ENCODE measurements at places on chromosomes 3 and 15.

- no peak for DNase-seq
Measured at GRCh38 chr15:93613386-93613785, 524.4 kb upstream of the RGMA start.

- no peak for DNase-seq
Measured at GRCh38 chr3:9158865-9159630, 90.4 kb downstream of the SRGAP3 start.

DNA sequence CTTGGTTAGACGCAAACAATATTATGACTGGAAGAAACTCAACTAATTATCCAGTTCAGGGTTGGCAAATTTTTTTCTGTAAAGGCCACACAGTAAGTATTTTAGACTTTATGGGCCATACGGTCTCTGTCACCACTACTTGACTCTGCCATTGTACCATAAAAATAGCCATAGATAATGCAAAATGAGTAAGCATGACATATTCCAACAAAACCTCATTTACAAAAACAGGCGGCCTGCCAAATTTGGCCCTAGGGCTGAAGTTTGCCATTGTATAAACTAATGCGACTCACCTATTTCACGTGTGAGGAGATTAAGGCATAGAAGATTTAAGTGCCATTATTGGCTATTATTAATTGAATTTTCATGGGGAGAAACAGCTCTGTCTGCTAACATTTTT is 116.8 kb upstream of the CNTN6 start:
- no peak for DNase-seq

DNA sequence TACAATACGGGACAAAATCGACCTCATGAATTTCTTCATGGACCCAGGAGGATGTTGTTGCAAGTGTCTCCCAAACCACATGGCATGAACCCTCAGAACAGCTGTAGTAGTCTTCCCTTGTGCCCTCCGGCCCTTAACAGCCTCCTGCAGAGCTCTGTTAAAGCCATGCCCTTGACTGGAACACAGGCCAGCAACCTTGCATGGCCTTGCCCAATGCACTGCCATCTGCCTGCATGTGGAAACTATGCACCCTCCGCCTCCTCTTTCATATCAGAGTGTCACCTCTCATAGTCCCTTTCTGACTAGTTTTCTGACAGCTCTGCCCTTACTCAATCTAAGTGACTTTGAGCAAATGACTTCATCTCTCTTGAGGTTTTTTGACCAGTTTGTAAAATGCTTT is 39.4 kb upstream of the TRIM71 start:
- DNase-seq: no peak

- no peak for DNase-seq
Measured at GRCh38 chr3:138846262-138846791, 11.6 kb upstream of the PIK3CB start.

GRCh38 chr3:160677459-160677881 is 510 bp downstream of the ARL14 start:
- DNase-seq: no peak

DNA sequence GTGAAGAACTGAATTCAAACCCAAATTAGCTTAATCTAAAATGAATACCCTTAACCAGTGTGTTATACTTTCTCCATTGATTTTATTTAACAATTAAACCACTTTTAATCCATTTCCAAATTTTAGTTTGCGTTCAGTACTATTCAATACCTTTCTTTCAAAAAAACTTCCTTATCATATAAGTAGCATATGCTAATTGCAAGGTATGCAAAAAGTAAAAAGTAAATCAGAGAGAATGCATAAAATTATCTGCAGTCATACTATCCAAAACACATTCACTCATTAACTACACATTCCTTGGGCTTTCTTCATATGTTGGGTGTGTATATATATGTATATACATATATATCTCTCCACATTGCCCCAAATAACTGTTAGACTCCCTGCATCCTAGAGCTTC is 208.8 kb downstream of the CADM2 start:
- no peak for DNase-seq

DNA sequence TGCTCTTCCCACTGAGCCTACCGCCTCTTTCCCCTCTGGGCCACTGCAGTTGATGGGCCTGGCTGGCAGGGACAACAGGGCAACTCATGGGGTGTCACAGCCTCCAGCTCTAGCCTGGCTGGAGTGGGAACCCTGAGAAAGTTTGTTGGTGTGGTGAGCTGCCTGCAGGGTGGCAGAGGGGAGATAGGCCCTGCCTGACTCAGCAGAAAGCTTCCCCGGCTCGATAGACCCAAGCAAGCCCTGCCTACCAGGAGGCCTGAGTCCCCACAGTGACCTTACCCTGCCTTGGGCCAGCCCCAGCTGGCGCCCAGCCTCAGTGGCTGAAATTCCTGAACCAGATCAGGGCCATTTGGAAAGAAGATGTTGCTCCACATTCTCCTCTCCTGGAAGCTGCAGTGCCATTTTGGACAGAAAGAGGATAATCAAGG is 29.4 kb downstream of the ABTB1 start:
- DNase-seq: no peak

GRCh38 chr3:133238015-133238414 is 161.8 kb upstream of the BFSP2 start:
- no peak for DNase-seq

DNA sequence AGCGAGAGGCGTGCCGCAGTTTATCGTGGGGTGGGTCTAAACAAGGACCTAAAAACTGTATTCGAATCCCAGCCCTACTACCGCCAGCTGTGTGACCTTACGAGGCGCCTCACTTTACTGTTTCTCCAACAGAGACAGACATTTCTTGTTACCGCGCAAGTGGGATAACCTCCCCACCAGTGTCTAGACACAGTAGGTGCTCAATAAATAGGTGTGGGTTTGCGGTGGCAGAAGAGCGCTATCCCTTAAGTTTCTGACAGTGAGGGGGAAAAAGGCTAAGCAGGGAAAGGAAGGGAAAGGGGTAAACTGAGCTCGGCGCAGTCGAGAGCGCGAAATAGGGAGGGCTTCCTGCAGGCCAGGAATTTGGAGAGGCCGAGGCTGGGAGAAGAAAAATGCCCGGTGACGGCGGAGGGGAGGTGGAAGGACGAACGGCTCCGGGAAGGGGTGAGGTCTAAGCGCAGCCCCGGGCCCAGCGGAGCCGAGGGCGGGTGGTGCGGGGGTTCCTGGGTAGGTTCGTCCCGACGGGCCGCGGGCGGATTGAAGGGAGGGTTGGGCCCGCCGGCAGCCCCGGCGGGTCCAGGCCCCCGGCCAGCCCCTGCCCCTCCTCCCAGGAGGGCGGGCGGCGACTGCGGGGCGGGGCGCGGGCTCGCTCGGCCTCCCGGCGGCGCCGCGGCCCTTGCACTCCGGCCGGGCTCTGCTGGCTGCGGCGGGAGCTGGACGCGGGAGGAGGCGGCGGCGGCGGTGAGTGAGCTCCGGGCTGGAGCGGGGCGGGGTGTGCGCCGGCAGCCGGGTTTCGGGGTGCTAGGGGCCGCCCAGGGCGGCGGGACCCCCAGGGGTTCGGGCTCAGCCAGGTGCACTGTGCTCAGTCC is at the start of gene CGNL1:
Gene CGNL1, plus strand, starts transcription at position 679 of the 869 bp plus-strand sequence. CDS start 61,495 bp downstream, outside the sequence.
- no peak for DNase-seq

DNA sequence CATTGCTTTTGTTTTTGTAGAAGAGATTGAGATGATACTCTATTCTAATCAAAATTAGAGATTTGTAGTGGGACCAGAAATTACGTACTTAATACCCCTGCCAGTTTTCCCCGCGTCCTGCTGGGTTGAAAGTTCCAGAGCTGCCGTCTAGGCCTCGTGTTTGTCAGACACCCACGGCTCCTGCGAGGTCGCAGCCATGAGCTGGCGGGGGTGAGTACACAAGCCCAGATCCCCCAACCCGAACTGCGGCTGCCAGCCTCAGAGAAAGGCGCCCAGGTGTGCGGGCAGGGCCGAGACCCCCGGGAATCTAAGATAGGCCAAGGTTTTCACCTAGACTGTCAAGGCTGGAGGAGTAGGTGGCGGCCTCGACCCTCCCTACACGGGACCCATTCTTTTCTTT is 26.3 kb downstream of the GPR160 start:
- DNase-seq: no peak

GRCh38 chr3:33799202-33799551 is 747 bp downstream of the PDCD6IP start:
- DNase-seq: no peak
